ENCODE measurements at places on chromosomes 2 and 18. TPM values are rescaled to one million over a fixed set of nuclear protein-coding genes. Genes with fewer than 3 reads are reported as not detected.

DNA sequence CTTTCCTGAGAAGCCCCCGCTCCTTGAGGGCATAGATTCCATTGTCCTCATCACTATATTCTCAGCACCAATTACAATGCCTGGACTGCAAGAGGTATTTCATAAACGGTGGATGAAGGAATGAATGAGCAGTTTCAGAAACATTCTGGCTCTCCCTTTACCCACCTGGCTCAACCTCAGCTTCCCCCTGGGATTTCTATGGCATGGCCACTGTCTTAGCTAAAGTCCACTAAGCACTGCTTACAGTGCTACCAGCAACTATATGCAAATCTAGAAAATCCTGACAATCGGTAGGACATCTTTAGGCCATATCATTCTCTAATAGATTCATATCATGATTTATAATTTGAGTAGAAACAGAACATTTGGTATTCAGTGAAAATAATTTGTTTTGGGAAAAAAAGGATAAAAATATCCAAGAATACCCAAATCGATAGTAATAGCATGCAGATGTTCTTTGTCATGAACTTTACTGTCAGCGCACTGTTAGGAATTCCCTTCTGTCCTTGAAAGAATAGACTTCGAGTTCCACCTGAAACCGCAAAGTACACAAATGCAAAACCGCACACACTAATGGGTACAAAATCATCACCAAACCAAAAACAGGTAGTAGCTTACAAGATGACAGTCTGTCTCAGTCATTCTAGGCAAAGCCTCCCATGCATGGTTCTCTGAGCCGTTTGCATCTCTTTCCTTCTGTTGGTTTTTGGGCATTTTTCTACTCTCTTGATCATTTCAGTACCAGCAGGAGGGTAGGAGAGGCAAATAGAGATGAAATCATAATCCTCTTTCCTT is 303.6 kb upstream of the ID2 start:
- no peaks in the 10 kb centered on the region for H3K27me3 ChIP-seq
- no peaks in the 10 kb centered on the region for H3K36me3 ChIP-seq
- H3K4me1 ChIP-seq: peaks cover 3% of the 10 kb centered on the region
- no peak for DNase-seq
- H3K4me3 ChIP-seq: no peak overlapping the region

DNA sequence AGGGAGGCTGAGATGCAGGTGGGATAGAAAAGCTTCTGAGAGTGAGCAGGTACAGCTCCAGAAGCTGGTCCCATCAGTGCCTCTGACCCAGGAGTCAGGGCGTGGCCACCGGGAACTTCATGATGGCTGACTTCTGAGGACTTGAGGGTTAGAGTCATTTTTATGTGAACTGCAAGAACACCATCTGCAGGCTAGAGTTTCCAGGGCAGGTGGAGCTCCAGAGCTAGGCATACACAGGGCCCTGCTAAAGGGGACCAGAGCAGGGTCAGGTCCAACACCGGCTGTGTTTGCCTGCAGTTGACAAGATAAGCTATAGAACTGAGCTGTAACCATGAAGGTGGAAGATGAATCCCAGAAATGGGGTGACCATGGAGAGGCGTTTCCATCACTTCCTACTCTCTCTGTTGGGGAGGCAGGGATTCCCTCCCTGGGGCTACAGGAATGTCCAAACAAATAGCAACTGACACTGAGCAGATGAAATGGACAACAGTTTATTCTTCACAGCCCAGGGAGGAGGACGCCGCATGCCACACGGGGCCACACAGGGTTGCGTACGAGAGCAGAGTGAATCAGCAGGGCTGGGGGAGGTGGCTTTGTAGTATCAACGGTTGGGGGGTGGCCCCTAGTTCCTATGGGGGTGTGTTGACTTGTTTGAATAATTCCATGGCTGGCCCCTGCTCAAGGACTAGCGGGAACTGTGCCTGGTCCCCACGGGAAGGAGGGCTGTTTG is 77.6 kb upstream of the ZNF516 start:
- peaks cover 14% of the 10 kb centered on the region for H3K36me3 ChIP-seq
- H3K4me3 ChIP-seq: no peak overlapping the region
- no peak for DNase-seq
- H3K27me3 ChIP-seq: peaks cover 4% of the 10 kb centered on the region
- peaks cover 3% of the 10 kb centered on the region for H3K4me1 ChIP-seq
- H3K27ac ChIP-seq: no peak overlapping the region

The MEIS1 gene
- total RNA-seq: 4.8 TPM

DNA sequence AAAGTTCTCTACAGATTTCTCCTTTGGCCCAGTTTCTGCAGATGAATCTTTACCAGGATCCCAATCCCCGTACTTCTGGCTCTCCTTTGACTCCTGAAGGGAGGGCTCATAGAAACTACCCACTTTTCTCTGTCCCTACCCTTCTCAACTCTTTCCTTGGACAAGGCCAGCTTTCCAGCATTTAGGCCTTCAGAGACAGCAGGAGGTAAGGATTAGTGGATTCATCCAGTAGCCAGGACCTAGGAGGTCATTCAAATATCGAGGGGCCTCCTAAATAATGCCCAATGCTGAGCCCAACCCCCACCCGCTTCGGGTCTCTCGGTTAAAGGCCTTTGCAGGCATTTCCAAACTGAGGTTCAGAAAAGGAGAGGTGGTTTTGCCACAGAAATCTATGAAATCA is 4.8 kb upstream of the ZNF532 start:
- H3K27me3 ChIP-seq: peaks cover 16% of the 10 kb centered on the region
- DNase-seq: no peak
- peaks cover 4% of the 10 kb centered on the region for H3K36me3 ChIP-seq
- H3K4me1 ChIP-seq: peaks cover 38% of the 10 kb centered on the region
- no peak overlapping the region for H3K4me3 ChIP-seq

GRCh38 chr18:23585897-23586248 is 433 bp downstream of the NPC1 start:
- no peak for DNase-seq
- H3K27me3 ChIP-seq: peaks cover 4% of the 10 kb centered on the region
- no peaks in the 10 kb centered on the region for H3K36me3 ChIP-seq
- H3K4me1 ChIP-seq: peaks cover 7% of the 10 kb centered on the region
- peak overlapping the region; percentile 66 for H3K27ac ChIP-seq

Data from glutamatergic neuron (in vitro differentiated cells).